ENCODE measurements at places on chromosomes 5 and 9. TPM values are rescaled to one million over a fixed set of nuclear protein-coding genes. Genes with fewer than 3 reads are reported as not detected.

Gene CRB2
- not detected for polyA plus RNA-seq

Gene CTSL
- polyA plus RNA-seq: 131 TPM

Gene CDKN2B
- 23.5 TPM for polyA plus RNA-seq

Gene DAB2IP
- polyA plus RNA-seq: 60.0 TPM

Gene ORM2
- not detected for polyA plus RNA-seq

Gene MYORG
- 7.5 TPM for polyA plus RNA-seq

Gene NRG2
- polyA plus RNA-seq: 1.9 TPM

Gene TDRD7
- 5.7 TPM for polyA plus RNA-seq

Gene OR1Q1
- polyA plus RNA-seq: not detected

Gene PAM
- 112 TPM for polyA plus RNA-seq

Gene PLCXD3
- polyA plus RNA-seq: 0.01 TPM

Gene ADAMTS16
- not detected for polyA plus RNA-seq

Gene HTR4
- polyA plus RNA-seq: not detected

Gene SH3TC2
- 13.9 TPM for polyA plus RNA-seq

Gene NUTM2F
- not detected for polyA plus RNA-seq

All from mammary epithelial cell (primary cell).